Activated gamma-delta T cell treated with Interleukin-2 at 50 U/mL for 16 hours (primary cell): ENCODE measurements at places on chromosomes 2 and 18.
A peak's percentile ranks its signal among the peaks of the same experiment; 100 is the strongest.

DNA sequence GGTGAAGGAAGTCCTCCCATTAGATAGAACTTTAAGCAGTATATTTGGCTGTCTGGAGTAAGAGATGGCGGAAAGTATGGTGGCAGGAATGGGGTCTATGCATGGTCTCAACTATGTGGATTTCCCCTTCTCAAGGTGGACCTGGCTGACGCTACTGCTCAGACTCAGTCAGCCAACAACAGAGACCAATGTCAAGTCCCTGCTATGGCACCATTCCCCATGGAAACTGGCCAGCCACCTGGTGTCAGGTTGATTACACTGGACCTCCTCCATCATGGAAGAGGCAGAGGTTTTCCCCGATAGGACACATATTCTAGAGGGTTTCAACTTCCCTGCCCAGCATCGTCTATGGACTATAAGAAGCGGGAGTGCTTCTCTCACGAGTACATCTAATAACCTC, 8.6 kb upstream of the FAHD2A start:
- DNase-seq: no peak

DNA sequence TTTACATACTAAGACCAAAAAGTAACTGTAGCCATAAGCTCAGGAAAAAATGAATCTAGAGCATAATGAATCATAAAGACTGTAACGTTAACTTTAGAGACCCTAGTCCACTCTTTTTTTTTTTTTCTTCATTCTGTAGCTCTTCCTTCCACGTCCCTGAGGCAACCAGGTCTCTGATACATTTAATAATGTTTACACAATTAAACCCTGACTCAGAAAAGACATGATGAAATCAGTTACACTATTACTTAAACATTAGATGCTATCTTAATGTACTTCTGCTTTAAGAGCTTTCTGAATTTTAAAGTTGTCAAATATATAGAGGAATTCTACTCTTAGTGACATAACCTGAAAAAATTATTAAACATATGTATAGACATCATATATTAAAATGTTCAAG, 1121.5 kb upstream of the DDX18 start:
- DNase-seq: no peak

DNA sequence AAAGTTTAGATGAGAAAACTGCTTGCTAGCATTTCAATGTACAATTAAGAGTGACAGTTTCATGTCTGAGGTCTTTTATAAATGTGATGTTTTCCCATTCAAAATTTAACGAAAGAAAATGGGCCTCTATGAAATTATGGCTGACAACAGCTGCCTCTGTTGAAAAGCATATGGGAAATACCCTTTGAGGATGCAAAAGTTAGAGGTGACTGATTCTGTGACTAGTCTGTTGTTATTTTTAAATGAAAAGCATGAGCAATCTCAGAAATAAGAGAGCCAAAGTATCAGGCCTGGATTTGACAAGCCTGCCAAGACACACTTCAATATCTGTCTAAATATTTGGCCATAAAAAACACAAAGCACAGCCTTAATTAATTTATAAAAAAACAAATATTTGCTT, 580.8 kb downstream of the ERBB4 start:
- DNase-seq: no peak

- no peak for DNase-seq
These were observed 89.8 kb downstream of the FHOD3 start for GRCh38 chr18:36387310-36387709.

GRCh38 chr18:22152093-22152492, 17.3 kb upstream of the GATA6 start:
- DNase-seq: no peak

DNA sequence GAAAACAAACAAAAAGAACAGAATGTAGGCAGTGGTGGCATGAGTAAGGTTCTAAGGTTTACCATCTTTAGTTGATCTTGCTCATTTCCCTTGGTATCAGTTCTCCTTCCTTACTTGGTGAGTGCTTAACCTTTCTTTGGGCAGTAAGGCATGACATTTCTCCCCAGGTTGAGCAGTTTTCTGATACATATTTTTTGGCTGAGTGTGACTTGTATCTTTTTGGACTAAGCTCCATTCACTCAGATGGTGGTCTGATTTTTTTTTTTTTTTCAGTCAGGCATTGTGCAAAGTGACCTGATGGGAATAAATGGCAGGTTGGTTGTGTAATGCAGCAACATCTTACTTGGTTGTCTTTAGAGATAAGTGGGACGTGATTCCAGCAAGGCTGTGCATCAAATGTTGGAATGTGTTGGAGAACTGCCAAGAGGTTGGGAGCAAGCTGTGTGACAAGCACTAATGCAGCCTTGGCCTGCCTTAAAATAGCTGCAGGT, 15.1 kb downstream of the SPTBN1 start:
- no peak for DNase-seq

GRCh38 chr18:42644729-42645131, 470.8 kb downstream of the RIT2 start:
- no peak for DNase-seq

GRCh38 chr2:168992026-168992425, 39.1 kb downstream of the ABCB11 start:
- no peak for DNase-seq

DNA sequence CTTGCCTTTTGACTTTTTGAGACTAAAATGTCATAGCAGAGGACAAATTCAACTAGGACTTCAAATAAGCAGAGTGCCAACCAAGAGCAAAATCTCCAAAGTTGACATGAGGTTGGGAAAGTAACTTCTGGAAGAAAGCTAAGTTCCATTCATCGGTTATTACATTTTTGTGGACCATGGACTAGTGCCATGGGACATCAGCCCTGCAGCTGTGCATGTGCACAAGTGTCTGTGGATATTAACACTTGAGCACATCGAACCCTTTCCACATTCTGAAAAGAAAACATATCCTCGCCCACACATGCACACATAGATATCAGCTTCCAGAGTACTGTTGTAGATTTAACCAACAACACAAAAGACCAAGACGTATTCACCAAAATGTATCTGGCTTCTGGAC, 262.6 kb downstream of the NYAP2 start:
- no peak for DNase-seq

- DNase-seq: no peak
These were observed 1.7 kb downstream of the RBMS1 start for GRCh38 chr2:160491911-160492371.

- no peak for DNase-seq
These were observed 410.9 kb upstream of the LRRTM1 start for GRCh38 chr2:80715433-80715832.

GRCh38 chr2:69501301-69501700, 64.1 kb upstream of the NFU1 start:
- DNase-seq: no peak

DNA sequence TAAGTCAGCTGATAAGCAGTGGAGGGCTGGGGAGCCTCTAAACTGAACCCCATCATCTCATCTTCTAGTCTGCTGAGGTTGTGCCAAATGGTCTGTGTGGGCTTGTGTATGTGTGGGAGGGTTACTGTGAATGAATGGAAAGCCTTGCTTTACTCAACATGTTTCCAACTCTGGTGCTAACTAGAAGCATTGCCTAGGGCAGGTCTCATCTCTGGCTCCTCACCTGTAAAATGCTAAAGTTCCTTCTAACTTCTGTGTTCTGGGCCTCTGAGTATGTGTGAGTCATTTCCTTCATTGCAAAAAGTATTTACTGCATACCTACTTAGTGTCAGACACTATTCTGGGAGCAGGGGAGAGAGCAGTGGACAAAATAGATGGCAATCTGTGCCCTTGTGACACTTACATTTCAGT, 1.3 kb downstream of the LIPG start:
- no peak for DNase-seq

DNA sequence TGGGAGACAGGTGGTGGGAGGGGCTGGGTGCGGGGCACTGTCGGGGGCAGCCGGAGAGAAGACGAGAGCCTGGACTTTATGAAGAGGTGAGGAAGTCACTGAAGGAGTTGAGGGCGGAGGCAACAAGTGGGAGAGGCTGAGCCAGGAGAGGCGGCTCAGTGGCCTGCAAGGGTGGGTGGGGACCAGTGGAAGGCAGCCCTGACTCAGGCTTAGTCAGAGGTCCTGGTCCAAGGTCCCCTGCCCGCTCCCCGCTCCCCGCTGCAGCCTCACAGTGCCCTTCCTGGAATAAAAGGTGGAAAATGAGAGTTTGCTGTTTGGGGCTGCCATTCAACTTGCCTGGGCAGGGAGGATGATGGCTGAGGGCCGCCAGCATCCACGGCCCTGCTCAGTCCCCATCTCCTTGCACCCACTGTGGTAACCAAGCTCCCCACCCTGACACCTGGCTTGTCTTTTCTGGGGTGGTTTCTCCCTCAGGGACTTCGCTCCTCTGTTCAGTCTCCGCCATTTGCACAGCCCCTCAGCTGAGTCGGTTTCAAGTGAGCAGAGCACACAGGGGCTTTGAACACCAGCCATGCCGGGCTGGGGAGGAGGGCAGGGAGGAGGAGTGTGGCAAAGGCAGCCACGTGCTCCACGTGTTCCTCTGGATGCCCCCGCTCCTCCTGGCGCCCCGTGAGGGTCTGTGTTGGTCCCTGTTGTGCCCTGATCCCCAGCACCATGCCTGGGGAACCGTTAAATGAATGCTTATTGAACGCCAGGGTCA, 13.7 kb upstream of the RALB start:
- no peak for DNase-seq

DNA sequence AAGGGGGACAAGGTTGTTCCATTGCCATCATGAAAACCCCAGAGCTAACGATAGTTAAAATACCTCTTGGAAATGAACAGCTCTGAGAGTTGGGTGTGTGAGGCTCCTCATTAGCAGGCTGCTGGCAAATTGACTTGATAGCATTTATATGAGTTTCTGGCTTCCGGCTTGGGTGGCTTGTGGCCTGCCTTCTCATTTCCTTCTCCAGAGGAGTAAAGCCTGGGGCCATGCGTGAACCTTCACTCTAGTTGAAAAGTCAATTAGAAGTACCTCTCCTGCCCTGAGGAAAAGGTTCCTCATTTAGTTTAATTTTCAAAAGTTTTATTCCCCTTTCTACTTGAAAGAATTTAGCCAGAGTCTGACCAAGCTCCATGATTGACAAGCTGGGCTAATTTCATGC, 67.1 kb downstream of the MGAT5 start:
- peak; percentile 5 for DNase-seq

DNA sequence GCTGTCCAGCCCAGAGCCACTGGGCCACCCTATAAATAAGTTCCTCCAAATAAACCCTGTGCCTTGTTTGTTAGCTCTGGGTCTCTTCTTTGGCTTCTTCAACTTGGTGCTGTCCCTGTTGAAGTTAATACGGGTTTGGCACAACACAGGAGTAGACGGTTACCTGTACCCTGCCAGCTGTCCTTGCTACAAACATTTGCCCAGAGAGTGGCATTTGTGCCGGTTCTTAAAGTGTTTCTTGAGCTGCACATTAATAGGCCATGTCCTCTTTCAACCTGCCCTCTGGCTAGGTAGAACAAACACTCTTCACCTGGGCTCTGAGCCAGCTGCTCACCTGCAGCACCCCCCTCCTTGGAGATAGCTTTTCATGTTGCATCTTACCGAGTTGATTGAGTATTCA, 139.2 kb downstream of the NEDD4L start:
- no peak for DNase-seq

GRCh38 chr2:205748639-205749038, 66.3 kb downstream of the NRP2 start:
- no peak for DNase-seq

DNA sequence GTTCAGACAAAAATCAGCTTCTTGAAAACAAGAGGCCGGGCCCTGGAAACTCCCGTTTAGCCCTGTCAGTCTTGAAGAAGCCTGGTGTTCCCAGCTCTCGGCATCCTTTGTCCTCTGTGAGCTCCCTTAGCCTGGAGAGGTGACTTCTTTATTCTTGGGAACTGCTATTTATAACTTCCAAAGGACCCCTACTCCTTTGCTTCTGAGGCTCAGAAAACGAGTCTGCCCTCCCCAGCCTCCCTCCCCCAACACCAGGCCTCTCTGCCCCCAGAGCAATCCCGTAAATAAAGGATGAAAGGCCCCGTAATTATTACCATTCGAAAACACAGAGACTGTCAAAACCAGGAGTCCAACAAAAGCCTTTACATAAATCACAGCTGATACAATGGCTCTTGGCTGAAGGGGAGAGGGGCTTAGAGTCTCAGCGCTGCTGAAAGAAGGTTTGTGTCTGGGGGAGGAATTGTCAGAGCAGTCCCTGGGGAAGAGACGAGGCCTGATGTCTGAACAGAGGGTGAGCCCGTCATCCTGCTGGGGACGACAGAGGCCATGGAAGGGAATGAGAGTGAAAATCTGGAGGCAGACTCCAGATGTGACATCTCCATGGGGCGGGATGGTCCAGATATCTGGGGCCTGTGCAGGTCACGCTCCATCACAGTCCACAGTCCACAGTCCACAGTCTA, 283.0 kb downstream of the MYCN start:
- no peak for DNase-seq

- no peak for DNase-seq
These were observed 46.2 kb downstream of the E2F6 start for GRCh38 chr2:11419781-11420180.

DNA sequence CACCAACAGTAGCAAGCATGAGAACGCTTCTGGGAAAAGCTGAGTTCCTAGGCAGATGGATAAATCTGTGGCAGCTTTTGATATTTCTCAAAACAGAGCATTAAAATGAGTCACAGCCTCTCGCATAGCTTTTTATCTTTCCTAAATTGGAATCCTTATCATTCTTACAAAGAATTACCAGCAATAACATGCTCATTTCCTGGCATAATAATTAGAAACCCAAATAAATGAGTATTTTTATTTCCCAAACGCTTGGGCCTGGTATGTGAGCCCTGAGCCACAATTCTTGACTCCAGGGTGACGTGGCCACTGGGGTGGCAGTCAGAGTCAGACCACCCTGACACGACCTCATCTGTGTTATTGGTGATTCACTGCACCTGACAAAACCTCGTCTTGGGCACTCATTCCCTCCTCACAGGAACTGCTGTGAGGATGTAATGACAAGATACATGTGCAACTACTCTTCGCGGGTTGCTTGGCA, 210.7 kb downstream of the ARL4C start:
- DNase-seq: no peak

DNA sequence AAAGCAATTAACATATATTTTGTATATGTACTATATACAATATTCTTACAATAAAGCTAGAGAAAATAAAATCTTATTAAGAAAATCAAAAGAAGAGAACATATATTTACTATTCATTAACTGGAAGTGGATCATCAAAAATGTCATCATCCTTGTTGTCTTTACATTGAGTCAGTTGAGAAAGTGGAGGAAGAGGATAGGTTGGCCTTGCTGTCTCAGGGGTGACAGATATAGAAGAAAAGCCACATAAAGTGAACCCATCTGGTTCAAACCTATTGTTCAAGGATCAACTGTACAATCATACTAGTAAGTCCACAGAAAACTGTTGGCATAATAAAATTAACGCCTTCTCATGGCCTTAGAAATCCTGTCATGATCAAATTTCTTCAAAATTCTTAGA, 26.6 kb downstream of the SESTD1 start:
- no peak for DNase-seq

GRCh38 chr2:43725711-43726246, 48.1 kb upstream of the DYNC2LI1 start:
- DNase-seq: no peak

DNA sequence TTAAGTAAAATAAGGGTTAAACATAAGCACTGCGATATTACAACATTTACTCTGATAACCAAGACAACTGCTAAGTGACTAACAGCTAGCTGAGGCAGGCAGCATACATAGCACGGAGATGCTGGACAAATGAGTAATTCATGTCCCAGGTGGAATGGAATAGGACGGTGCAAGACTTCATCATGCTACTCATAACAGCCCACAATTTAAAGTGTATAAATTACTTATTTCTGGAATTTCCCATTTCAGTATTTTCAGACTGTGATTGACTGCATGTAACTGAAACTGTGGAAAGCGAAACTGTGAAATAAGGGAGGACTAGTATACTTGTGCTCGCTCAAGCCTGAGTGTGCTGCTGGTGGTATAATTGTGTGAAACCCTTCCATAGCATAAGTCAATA, 12.9 kb downstream of the IER3IP1 start:
- DNase-seq: no peak
